OCI-LY7 (cell line): ENCODE measurements at places on chromosomes 11 and 22. TPM values are rescaled to one million over a fixed set of nuclear protein-coding genes. Genes with fewer than 3 reads are reported as not detected.

GRCh38 chr11:3894128-3894731 lies 38.8 kb downstream of the STIM1 start:
- peak; percentile 95 for DNase-seq

DNA sequence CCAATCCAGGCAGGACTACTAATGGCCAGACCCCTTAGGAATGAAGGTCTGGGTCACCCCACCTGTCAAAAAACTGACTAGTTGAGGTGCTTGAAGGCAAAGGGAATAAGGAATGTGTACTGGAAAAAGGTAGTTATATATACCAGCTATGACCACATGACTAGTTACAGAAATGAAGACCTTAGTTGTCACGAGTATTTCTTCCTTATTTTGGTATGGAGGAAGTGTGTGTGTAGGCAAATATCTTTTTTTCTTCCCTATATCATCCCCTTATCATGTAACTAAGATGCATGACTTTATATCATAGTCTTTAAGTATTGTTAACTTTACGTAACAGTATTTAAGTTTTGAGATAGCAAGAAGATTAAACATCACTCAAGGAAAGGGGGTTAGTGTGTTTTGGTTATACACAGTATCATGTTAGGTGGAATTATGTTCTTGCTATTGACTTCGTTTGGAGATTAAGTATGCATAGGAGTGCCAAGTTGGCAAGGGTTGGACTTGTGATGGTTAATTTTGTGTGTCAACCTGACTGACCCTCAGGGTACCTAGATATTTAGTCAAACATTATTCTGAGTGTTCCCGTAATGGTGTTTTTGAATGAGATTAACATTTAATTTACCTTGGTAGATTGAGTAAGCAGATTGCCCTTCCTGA lies 38.2 kb upstream of the NARS2 start:
- DNase-seq, result no peak

DNA sequence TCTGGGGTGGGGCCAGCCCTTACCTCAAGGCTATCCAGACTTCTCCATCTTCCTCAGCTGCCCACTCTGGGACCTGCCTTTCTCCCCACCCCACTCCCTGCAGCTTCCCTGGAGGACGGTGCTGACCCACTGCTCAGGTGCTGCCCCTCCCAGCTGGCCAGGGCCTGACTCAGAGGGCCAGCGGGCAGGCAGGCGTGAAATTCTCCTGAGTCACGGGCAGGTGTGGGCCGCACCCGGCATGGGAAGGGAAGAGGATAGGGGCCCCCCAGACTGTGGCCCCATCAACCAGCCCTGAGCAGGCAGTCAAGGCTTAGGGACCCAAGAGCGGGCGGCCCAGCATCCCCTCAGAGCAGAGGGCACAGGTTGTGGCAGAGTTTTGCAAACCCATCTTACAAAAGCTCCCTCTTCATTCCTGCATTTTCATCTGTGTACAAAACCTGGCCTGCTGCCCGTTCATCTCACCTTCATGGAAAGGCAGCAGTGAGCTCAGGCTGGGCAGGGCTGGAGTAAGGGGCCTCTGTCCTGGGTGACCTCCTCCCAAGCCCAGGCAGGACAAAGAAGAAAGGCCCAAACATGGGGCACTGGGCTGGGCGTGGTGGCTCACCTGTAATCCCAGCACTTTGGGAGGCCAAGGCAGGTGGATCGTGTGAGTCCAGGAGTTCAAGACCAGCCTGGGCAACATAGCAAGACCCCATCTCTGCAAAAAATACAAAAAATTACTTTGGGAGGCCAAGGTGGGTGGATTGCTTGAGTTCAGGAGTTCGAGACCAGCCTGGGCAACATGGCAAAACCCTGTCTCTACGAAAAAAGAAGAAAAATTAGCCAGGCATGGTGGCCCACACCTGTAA lies 6.1 kb downstream of the RHOD start:
- DNase-seq, result no peak

DNA sequence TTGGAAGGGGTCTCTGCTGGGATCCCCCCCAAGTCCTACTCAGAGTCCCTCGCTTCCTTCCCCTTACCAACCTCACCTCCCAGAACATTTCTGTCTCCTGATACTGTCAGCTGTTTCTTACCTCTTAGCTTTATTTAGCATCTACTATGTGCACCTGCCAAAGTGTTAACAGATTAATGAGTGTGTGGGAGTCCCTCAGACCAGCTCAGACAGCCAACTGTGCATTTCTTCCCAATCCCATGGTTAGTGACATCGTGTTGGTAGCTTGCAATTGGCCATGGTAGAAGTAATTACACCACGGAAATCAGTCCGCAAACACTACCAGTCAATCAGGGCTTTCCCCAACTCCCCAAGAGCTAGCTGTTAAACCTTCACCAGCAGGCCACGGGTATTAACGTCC lies 150.6 kb downstream of the DSCAML1 start:
- DNase-seq, result no peak

The PGA5 gene
- total RNA-seq, result not detected in 2 replicates

The CCDC81 gene
- total RNA-seq, result 0.87 and 1.0 TPM in 2 replicates

The SLC17A6 gene
- not detected in 2 replicates for total RNA-seq

The HPX gene
- 1.2 and 5.2 TPM in 2 replicates for total RNA-seq

The TSG101 gene
- 54.2 and 72.1 TPM in 2 replicates for total RNA-seq

The SPA17 gene
- 5.1 and 5.5 TPM in 2 replicates for total RNA-seq
